ENCODE measurements at places on chromosomes 7 and 10. TPM values are rescaled to one million over a fixed set of nuclear protein-coding genes. Genes with fewer than 3 reads are reported as not detected.

Gene HOXA9
- 61.6 TPM for total RNA-seq

Gene IL15RA
- total RNA-seq, result 3.7 TPM

Gene TMEM270
- not detected for total RNA-seq

Gene AOC1
- 82.9 TPM for total RNA-seq

Gene PIP
- total RNA-seq, result not detected

Gene GSAP
- total RNA-seq, result 13.8 TPM

All from metanephros (tissue), 2 donors.